ENCODE measurements at places on chromosomes 5 and 9.

- peak; percentile 25 for DNase-seq
These were observed 288.9 kb downstream of the RAB3C start for GRCh38 chr5:58871648-58872242.

DNA sequence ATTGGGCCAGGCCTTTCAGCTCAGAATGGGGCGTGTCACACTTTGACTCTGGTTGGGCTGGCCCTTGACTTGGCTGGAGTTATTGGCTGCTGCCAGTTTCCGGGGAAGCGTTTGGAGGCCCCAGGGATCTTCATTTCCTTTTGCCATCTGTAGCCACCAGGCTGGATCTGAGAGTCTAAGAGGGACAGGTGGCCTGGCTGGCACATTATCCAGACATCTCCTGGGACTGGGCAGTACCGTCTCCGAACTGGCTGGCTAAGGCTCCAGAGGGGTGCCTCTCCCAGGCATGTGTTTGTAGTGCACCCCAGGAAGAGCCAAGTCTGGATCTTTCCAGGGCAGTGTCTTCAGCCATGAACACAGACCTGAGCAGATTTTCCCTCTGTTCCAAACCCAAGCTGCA is 9.7 kb upstream of the JADE2 start:
- DNase-seq, result no peak

- no peak for DNase-seq
These were observed 2.5 kb upstream of the ZNF474 start for GRCh38 chr5:122126756-122127321.

- DNase-seq, result no peak
These were observed 226.4 kb upstream of the ISL1 start for GRCh38 chr5:51156838-51157237.

- no peak for DNase-seq
These were observed 231.1 kb upstream of the NUDT12 start for GRCh38 chr5:103793595-103794182.

- DNase-seq, result no peak
These were observed 13.8 kb downstream of the ENHO start for GRCh38 chr9:34508951-34509350.
